CD4-positive, alpha-beta T cell treated with Interleukin-17A for 4 hours (primary cell): ENCODE measurements at places on chromosomes 4 and X.
A peak's percentile ranks its signal among the peaks of the same experiment; 100 is the strongest.

DNA sequence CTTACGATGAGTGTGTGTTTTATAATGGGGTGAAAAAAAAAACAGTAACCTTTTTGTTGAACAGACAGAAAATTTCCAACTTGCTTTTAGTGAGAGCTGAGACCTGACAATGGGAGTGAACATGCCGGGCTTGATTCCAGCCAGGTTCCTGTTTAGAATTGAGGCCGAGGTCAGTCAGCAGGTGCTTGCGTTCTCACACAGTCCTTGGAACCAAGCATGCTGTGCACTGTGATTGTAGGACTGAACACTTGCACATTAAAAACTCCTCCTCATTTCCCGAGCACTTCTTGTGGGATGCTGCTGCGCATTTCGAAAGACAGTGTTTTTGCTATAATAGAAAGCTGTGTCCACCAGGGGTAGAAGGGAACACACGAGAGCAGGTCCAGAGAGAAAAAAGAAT, 51.8 kb downstream of the TMEM131L start:
- DNase-seq = no peak

DNA sequence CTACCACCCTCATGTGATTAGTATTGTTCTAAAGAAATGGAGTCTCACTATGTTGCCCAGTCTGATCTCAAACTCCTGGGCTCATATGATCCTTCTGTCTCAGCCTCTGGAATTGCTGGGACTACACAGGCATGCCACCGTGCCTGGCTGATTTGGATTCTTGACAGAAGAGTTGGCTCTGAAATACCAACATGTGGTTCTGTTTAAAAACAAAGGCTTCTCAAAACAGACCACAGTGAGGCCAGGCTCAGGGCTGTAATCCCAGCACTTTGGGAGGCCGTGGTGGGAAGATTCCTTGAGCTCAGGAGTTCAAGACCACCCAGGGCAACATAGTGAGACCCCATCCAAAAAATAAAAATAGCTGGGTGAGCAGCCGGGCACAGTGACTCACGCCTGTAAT, 126.7 kb downstream of the DHRSX start:
- DNase-seq = no peak

- peak; percentile 21 for DNase-seq
Observed at GRCh38 chrX:13719192-13719856, 15.1 kb downstream of the TRAPPC2 start.

DNA sequence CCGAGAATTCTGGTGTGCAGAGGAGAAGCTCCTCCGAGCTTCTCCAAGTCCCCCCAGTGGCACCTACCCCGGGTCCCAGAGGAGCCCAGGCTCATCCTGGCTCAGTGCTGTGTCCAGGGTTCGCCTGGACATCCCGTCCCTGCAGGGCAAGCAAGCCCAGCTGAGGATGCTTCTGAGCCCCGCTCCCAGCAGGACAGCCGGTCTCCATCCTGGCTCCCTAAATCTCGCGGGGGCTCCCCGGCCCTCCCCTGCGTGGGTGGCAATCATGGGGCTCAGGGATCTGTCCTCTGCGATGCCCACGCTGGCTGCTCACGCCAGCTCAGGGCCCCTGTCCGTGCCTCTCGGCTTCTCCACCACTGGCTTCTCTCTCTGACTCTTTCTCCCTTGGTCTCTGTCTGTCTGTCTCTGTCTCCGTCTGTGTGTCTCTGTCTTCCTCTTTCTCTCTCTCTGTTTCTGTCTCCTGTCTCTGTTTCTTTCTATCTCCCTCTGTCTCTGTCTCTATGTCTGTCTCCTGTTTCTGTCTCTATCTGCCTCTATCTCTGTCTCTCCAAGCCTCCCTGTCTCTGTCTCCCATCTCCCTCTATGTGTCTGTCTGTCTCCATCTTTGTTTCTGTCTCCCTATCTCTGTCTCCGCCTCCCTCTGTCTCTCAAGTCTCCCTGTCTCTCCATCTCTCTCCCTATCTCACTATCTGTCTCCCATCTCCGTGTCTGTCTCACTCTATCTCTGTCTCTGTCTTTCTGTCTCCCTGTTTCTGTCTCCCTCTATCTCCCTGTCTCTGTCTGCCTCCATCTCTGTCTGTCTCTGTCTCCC, 27.8 kb upstream of the SLC25A6 start:
- no peak for DNase-seq

DNA sequence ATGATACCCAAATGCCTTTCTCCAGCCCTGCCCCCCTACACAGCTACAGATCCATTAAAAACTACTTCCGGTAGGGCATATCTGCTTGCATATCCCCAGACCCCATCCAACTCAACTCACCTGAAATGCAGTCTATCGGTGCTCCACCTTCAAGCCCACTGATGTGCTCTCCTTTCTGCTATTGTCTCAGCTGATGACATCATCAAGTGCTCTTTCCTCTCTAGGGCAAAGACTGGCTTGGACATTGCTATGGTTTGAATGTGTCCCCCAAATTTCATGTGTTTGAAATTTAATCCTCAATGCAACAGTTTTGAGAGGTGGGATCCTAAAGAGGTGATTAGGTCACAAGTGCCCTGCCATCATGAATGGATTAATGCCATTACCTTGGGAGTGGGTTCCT, 212.4 kb downstream of the RELL1 start:
- no peak for DNase-seq

DNA sequence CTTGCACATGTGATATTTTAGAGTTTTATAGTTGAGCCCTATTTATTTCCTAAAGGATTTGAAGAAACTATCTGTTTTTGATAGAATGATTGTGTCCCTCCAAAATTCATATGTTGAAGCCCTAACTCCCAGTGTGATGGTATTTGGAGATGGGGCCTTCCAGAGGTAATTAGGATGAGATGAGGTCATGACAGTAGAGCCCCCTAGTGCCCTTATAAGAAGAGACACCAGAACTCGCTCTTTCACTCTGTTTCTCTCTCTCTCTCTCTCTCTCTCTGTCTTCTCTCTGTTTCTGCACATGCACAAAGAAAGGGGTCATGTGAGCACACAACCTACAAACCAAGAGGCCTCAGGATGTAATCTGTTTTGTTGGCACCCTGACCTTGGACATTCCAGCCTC, 921.9 kb upstream of the DIAPH2 start:
- no peak for DNase-seq

GRCh38 chr4:173991316-173991715, 292.2 kb downstream of the FBXO8 start:
- DNase-seq = no peak

DNA sequence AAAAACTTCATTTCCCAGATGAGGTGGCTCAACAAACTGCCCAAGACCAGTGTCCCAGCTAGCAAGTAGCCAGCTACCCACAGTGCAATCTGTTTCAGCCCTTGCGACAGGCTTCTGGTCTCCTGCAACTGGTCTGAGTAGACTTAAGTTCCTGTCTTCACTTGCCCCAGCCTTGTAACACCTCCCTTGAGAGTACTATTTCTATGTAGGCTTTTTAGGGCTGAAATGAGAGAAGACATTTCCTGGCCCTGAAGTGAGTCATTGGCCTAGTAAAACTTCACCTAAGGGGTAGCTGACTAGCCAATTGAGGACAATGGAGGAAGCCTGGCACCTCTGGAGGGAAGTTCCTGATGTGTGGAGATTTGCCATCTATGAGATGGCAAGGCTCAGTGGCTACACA, 80.1 kb upstream of the STIM2 start:
- no peak for DNase-seq

DNA sequence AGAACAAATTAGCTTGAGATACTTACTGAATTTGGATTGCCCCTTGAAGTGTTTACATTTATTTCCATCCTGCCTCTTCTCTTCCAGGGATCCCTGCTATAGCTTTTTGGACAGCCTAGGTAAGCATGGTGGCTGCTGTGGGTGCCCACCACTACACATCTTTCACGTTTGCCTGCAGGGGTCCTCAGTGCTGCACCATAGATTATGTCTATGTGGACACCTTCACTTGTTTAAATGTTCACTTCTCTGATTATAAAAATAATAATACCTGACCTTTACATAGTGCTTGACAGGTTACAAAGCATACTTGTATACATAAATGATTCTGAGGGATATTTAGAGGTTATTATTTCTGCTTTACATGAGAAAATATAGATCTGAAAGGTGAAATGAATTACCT, 67.9 kb upstream of the SLC4A4 start:
- DNase-seq = peak; percentile 8

GRCh38 chr4:134463771-134464170, 262.2 kb upstream of the PABPC4L start:
- DNase-seq = no peak

GRCh38 chrX:115330498-115331168, 41.1 kb downstream of the LUZP4 start:
- DNase-seq = peak; percentile 31

DNA sequence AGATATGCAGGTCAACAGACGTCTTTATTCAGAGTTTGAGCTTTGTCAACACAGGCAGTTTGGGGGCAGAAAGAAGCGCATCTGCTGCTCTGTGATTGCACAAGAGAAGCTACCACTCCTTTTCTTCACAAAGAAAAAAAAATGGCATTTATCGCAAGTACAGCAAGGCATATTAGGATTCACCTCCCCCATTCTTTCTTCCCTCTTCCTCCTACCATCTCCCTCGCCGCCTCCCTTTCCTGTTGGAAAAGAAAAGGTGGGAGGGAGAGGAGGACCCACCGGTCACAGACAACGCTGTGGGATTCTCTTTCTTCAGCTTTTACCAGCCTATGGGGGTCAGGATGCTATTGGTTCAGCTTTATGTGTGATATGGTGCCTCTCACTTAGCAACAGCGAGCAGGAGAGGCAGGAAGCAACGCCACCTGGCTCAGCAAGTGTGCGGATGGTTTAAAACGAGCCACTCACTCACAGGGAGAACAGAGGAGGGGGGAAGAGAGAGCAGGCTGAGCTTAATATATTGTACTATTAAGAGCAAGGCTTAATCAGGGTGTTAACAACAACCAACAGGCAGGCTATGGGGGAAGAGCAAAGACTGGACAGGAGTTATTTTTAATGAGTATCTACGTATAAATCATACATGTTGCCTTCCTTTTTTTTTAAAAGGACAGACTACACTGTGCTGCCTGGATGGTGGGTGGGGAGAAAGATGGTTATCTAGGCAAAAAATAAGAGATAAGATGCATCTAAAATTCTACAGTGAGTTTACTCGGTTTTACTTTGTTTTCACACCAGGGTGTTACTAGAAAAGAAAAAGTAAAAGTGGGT, 104.7 kb downstream of the MAML3 start:
- peak; percentile 69 for DNase-seq

GRCh38 chr4:112759313-112759712, 122.4 kb downstream of the LARP7 start:
- no peak for DNase-seq

GRCh38 chrX:42807393-42807792, 29.4 kb upstream of the PPP1R2C start:
- no peak for DNase-seq

DNA sequence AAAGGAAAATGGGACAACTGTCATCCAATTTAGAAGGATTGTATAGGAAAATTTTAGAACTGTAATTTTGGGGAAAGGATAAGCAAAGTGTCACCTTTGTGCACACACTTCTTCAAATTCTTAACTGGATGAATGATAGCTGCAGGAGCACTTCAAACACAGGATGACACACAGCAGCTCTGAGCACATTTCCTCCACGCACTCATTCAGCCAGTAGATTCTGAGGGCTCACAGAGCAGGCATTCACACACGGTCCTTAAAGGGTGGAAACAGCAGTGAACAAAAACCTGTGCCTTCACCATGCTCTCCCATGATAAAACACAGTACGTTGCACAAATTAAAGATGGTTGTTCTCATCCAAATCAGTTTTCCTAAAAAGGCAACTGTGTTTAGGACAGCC, 38.5 kb upstream of the KLF3 start:
- peak; percentile 53 for DNase-seq
